ENCODE measurements at places on chromosomes 6 and 20.
A peak's percentile ranks its signal among the peaks of the same experiment; 100 is the strongest.

DNA sequence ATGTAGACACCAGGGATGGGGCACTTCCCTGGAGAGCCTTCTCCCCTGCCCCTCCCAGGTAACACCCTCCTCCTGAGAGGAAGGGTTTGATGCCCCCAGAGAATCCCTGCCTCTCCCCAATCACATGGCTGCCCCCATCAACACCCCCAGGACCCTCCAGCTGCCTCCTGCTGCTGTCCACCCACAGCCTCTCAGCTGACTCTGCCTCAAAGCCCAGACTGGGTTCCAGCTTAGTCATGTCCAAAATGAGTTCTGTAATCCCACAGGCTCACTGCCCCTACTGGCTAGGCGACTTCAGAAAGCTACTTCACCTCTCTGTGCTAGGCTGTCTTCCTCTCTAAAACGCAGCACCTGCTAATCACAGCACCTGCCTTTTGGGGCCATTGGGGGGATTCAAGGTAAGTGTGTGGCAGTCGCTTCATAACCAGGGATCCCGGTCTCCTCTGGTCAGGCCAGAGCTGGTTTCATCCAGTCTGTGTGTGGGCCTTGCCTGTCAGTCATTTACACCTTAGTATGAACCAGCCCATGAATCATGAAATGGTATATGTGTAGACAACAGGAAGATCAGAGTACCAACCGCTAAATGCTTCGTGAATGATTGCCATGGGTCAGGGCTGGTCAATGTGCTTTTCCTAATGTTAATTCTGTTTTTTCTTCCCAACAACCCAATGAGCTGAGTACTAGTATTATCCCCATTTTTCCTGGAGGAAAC lies 40.4 kb downstream of the TFEB start:
- no peak for DNase-seq

GRCh38 chr6:34908194-34908593 lies 19.1 kb downstream of the ANKS1A start:
- no peak for DNase-seq

DNA sequence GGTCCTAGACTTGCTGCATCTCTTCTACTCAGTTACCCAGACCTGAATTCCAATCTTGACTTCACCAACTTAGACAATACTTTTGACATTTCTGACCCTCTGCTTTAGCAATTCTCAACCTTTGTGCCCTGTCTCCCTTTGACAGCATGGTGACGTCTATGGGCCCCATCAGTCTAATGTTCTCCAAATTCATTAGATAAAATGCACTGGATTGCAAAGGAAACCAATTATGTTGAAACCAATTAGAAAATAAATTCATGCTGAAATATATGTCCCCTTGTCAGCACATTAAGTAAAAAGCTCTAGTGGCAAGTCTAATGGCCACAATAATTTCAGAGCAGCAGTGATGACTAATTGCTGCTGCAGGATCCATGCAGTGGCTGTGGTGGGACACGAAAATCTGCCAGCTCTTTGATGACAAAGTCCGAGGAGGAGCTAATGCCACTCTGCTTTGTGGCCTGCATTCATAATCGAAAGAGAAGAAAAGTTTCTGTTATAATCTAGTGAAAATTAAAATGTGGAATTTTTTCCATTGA lies 64.0 kb downstream of the BFSP1 start:
- no peak for DNase-seq

GRCh38 chr6:169912266-169913095 lies 161.1 kb downstream of the ERMARD start:
- no peak for DNase-seq

GRCh38 chr20:19322061-19322985 lies 109.9 kb downstream of the SLC24A3 start:
- DNase-seq = no peak

DNA sequence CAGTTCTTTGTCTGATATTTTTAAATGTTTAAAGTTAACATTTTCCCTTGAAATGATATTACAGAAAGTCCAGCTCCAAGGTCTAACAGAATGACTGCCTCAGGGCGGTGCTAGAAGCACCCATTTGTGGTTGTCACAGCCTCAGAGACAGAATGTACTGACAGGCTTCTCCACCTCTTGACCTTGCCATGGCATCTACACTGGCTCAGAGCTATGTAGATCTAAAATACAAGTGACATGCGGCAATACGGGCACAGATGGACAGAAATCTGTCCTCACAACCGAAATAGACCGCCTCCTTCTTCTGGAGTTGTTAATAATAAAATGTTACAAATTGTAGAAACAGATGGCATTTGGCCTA lies 167.2 kb upstream of the THEMIS start:
- no peak for DNase-seq

DNA sequence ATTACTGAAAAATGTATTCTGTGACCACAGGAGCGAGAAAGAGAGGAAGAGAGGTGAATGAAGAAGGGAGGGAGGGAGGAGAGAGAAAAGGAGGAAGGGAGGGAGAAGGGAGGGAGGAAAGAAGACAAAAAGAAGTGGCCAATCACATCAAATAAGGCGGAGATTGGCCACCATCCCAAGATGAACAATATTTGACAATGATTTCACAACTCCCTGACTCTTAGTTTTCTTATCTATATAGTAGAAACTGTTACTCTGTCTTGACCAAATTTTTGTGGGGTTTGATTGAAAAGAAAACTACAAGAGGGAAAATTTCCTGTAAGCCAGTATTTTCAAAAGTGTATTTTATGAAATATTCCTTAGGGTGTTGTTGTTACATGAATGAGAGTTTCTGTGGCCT lies 52.6 kb downstream of the FOXA2 start:
- no peak for DNase-seq

- DNase-seq = no peak
Observed at GRCh38 chr6:135093578-135093977, 39.0 kb upstream of the HBS1L start.

- DNase-seq = no peak
Observed at GRCh38 chr20:8060977-8061376, 41.4 kb upstream of the TMX4 start.

- DNase-seq = no peak
Observed at GRCh38 chr6:6412700-6413099, 92.2 kb upstream of the F13A1 start.

DNA sequence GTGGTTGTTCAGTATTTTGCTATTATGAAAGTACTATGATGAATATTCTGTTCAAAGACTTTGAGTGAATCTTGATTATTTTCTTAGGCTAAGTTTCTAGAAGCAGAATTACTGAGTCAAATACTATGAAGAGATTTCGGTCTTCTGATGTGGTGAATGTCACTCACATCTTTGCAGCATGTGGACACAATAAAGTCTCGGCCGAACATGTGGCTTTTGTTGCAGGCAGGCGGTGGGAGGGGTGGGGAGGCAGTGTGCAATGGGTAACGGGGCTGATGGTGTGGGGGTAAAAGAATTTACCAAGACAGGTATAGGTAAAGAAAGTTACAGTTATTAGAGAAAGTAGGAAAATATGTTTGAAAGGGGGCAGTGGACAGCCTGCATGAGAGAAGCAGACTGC lies 156.4 kb upstream of the DTNBP1 start:
- DNase-seq = no peak

DNA sequence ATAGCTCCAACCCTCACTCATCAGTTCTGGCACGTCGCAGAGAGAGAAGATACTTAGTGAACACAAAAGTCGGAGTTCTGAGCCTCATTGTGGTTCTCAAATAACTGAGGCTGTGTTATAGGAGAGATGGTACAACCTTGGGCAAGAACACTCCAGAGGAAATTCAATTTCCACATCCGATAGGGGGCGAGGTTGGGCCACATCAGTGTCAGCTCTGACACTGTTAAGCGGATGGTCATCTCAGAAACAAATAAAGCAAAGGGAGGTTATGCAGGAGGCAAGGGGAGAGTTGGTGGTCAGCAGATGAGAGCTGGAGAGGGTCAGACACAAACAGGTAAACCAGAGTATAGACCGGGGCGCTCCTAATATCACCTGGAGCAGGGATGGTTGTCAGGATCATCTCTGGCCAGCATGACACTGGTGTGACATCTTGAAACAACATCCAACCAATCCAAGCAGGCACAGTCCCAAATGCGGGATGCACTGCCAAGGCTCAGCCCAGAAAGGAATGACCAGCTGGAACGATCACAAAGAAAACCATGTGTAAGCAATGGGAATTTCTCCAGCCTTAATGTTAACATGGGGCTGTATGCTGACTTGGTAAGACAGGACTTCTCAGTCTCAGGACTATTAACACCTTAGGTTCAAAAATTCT lies 331.8 kb downstream of the HACE1 start:
- no peak for DNase-seq

GRCh38 chr20:34012330-34012729 lies 18.6 kb downstream of the RALY start:
- DNase-seq = no peak

- DNase-seq = no peak
Observed at GRCh38 chr20:61659246-61659993, 406.3 kb downstream of the TAF4 start.

- no peak for DNase-seq
Observed at GRCh38 chr20:18585134-18585533, 2.7 kb upstream of the DTD1 start.

DNA sequence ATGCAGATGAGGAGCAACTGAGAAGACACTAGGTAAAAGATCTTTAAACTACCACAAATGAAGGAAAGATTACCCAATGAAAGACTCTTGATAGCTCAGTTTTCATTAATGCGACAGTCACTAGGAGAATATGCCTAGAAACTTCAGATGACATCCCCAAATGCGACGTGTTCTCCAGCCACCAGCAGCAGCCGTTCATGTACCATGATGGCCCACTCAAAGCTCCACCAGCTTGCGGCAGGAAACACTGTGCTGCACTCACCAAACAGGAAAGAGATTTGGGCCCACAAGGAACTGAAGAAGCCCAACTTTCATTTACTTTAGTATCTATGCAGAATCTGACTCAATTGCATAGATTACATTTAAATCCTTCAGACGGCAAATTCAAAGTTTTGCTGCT lies 7.5 kb downstream of the DIDO1 start:
- DNase-seq = peak; percentile 23

DNA sequence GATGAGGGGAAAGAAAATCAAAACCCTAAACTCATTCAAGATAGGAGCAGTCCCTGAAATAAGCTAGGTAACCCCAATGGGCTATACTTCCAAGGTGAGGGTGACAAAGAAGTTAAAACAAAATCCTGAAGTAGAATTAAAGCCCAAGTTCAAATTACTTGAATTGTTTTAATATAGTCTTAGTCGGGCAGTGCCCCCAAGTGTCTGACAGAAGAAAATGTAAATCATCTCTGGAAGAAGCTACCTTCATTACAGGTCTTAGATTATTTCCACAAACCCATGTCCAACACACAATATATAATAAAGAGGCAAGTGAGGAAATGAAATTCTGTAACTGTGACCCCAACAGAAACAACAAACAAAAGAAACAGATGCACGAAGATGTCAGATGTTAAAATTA lies 36.8 kb upstream of the L3MBTL3 start:
- DNase-seq = no peak

DNA sequence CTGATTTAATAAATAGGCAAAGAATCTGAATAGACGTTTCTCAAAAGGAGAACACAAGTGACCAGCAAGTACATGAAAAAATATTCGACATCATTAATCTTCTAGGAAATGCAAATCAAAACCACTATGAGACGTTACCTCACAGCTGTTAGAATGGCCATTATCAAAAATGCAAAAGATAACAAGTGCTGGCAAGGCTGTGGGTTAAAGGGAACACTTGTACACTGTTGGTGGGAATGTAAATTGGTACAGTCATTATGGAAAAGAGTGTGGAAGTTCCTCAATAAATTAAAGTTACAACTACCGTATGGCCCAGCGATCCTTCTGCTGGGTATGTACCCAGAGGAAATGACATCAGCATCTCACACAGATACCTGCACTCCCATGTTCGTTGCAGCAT lies 253.9 kb upstream of the BMP2 start:
- DNase-seq = no peak

DNA sequence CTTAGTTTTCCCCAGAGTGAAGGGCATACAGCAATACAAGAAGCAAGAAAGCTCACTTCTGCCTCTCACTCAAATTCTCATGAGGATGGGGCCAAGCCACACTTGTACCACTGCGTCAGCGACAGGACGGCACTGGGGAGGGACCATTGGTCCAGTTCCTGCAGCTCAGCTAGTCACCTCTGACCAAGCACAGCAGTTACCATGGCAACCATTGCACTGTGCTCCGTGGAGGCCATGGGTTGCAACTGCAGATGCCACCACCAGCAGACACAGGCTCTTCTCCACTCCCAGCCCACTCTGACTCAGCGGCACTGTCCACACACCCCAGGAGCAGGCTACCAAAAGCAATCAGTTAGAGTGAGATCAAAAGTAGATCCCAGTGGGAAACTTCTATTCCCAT lies 441.1 kb upstream of the ARID1B start:
- DNase-seq = no peak

- DNase-seq = no peak
Observed at GRCh38 chr6:11412011-11412424, 125.5 kb upstream of the TMEM170B start.

DNA sequence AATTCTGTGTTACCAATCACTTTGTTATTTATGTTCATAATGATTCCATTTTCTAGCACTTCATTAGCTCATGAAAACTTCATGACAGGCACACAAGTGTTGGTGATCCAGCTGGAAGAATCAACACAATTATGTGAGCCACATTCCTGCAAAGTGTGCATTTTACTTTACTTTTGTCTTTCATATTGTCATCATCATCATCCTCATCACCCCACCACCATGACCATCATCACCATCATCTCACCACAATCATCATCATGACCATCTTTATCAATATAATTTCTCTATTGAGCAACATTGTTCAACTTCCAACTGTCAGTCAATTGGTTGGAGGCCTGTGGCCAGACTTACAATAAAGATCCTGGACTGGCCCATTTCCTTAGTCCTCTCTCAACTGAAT lies 159.4 kb upstream of the PRSS16 start:
- DNase-seq = no peak

DNA sequence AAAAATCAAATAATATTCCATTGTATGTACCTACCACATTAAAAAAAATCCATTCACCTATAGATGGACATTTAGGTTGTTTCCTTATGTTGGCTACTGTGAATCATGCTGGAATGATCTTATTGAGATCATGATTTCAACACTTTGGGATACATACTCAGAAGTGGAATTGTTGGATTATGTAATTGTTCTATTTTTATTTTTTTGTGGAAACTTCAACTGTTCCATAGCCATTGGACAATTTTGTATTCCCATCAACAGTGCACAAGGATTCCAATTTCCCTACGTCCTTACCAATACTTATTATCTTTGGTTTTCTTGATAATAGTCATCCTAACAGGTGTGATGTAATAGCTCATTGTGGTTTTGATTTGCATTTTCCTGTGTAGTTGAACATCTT lies 834.0 kb downstream of the MAFB start:
- no peak for DNase-seq

DNA sequence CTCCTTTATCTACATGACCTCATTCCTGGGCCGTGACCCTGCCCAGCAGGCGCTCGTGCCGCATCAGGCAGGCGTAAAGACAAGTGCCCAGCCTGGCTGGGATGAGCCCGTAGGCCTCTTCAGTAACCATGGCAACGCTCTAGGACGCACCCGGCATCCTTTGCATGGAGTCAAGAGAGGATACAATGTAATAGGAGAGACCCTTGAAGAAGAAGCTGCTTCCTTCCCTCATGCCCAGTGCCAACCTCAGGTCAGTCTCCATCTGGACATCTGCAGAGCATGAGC lies 5.0 kb upstream of the LSM14B start:
- DNase-seq = no peak

All from stimulated activated CD8-positive, alpha-beta memory T cell treated with anti-CD3 and anti-CD28 coated beads, Interleukin-2, amount 100 ng/mL, for 1 hour (primary cell).